Caki2 (cell line): ENCODE measurements at places on chromosomes 11 and 22. TPM values are rescaled to one million over a fixed set of nuclear protein-coding genes. Genes with fewer than 3 reads are reported as not detected.

GRCh38 chr22:23178512-23179254, 1.6 kb upstream of the BCR start:
- peak; percentile 40 for DNase-seq

DNA sequence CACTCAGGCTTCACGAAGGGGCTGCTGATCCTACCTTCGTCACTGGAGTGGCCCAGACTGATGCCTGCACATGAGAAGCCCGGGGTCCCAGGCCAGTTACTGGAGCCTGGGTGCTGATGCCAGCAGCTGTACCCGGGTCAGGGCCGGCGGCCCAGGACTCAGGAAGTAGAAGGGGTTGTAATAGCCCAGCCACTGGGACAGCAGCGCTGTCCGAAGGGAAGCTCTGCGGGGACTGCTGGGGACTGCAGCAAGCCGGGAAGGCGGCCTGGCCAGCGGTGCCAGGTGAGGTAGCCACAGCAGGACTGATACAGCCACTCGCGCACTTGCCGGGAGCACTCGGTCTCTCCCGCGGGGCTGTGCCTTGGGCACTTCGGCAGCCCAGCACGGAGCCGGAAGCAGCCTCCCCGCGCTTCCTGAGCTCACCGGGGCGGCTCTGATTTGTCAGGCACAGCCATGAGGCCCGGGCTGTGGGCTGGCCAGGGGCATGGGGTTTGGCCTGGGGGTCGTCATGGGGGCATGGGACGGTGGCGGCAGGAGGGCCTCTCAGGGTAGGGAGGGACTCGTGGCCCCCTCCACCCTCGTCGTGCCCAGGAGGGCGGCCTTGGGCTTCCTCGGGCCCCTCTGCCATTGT, 13.9 kb upstream of the OR8K1 start:
- no peak for DNase-seq

DNA sequence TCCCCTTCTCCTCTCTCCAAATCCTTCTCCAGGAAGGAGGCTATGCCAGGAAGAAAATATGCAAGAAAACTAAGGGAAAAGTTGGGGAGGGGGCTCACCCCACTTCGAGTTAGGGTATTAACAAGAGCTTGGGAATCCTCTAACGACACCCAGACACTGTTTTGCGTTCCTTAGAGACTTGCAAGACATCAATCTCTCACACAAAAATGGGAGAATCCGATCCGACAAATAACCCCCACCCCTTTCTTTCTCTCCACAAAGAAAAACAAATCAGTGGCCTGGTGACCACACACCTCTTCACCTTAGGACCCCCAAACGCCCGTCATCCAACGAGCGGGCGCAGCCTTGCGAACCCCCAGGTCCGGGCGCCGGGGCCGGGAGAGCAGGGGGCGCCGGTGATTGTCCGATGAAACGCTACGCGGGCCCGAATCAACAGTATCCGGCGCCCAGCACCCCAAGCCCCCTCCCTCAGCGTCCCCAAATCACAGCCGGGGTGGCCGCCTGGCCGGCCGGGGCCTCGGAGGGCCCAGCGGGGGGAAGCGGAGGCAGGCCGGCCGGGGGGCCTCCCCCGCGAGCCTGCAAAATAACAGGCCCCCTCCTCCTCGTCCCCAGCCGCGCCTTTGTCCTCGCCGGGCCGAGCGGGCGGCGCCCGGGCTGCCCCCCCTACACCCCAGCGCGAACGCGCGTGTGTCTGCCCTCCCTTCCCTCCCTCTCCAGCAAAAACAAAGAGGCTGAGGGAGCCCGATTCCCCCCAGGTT, 690 bp downstream of the CSNK1E start:
- peak; percentile 70 for DNase-seq

DNA sequence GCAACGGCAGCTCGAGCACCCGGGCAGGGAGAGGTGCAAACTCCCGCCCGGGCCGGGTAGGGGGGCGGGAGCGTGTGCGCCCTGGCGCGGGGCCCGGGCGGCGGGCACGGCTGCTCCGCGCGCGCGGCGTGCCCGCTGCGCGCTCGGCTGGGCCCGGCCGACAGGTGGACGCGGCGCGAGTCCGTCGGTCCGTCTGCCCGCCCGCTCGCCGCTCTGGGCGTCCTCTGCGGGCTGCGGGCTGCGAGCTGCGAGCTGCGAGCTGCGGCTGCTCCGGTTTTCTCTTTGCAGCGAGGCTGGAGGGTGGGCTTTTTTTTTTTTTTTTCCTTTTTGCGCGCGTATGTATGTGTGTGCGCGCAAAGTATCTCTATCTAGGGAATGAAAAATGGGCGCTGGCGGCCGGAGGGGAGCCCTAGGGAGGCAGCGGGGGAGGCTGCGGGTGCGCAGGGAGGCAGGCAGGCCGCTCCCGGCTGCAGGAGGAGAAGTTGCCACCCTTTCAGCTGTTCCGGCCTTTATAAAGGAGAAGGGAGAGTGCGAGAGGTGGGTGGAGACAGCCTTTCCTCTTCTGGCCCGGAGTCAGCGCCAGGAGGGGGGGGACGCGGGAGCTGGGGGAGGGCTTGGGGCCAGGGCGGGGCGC, at the start of gene PDGFB:
Gene PDGFB (minus strand): TSS at position 487 of the 634 bp plus-strand sequence. CDS start 1,019 bp downstream, outside the sequence.
- peak; percentile 77 for DNase-seq

GRCh38 chr11:83956119-83956697, 670.0 kb upstream of the CCDC90B start:
- DNase-seq, result no peak

DNA sequence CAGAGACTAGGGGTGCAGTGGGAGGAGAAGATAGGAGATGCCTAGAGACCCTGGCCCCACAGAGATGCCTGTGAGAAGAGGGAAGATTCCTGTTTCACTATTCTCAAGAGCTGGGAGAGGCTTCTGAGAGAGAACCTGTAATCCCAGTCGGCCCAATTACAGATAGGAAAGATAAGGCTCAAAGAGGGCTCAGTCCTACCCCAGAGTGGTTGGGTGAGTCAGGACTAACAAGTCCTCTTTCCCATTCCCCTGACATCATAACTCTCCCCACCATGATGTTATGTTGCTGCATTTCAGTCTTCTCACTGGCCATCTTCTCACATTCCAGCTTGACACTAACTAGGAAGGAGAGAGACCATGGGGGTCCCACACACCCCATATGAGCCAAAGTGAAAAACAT, 17.9 kb downstream of the ARHGEF12 start:
- DNase-seq, result no peak

GRCh38 chr11:112366777-112367176, 106.1 kb upstream of the PLET1 start:
- DNase-seq, result no peak

DNA sequence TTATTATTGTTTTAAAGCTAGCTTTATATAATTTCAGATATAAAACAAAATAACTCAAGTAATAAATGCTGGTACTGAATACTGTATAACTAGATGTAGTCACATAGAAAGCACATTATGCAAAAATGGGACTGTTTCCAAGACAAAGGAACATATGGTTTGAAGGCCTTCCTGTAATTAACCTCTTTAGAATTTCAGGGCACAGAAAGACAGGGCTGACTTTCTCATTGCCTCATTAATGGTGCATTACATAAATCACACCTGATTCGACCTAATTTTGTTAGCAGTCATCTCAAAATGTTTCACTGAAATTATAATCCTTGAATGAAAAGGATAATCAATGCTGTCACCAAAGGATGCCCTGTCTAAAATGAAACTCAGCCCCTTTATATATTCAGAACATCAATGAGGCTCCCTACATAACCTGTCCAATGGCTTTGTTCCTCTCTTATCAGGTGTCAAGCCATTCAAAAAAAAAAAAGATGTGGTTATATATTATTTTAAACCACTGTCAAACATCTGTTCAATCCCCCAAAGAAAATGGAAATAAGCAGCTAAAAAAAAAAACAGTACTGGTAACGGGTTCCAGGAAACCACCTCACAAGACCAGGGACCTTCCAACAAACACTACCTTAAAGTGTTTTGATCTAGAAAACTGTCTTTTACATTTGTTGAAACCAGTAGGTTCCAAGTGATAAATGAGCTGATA, 77.4 kb downstream of the FAM168A start:
- DNase-seq, result no peak

GRCh38 chr22:37801946-37802309, 5.8 kb upstream of the GCAT start:
- DNase-seq, result peak; percentile 48

DNA sequence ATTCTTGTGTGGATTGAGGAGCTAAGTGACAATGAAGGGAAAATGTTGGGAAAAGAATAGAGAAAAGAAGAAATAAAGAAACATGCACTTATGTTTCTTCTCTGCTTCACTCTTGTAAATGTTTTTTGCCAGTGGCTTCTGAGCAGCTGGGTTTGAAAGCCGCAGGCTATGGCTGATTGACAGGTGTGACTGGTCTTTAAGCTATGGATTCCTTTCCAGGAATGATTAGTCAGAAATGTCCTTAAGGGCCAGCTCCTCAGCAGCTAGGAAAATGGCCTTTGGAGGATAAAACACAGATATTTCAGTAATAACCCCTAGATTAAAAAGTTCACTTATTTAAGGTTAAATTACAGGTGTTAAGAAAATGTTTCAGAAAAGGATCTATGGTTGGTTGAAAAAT, 6.5 kb upstream of the USP28 start:
- DNase-seq, result no peak

DNA sequence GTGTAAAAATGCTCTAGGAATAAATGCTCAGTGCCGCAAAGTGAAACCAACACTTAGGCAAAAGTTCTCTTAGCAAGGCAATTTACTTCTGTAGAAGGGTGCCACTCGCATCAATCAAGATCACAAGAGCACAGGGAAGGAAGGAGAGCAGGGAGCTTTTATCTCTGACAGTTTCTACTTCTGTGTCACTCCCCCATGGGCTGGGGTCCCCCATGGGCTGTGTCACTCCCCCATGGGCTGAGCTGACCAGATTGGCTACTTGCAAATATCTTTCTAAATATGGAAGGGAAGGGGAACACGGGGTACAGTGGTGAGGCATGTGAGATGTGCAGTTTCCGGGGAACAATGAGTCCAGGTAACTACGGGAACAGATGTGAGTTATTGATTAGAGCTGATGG, 397 bp downstream of the OR52N2 start:
- no peak for DNase-seq

DNA sequence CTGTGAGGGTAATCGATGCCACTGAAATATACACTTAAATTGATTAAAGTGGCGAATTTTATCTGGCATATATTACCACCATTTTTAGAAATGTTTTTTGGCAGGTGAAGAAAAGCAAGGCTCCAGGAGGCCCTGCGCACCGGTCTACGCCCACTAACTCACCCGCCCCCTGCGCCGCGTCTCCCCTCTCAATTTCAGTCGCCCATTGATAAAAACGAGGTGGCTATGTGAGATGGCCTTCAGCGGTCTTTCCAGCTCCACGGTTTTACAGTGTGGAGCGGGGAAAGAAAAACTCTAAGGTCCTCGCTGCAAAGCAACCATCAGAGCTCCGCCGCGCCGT, 602 bp upstream of the AQP11 start:
- no peak for DNase-seq

- no peak for DNase-seq
These were observed 70.0 kb downstream of the AMOTL1 start for GRCh38 chr11:94838027-94838731.

- no peak for DNase-seq
These were observed 69.1 kb downstream of the FCHSD2 start for GRCh38 chr11:73072935-73073481.

DNA sequence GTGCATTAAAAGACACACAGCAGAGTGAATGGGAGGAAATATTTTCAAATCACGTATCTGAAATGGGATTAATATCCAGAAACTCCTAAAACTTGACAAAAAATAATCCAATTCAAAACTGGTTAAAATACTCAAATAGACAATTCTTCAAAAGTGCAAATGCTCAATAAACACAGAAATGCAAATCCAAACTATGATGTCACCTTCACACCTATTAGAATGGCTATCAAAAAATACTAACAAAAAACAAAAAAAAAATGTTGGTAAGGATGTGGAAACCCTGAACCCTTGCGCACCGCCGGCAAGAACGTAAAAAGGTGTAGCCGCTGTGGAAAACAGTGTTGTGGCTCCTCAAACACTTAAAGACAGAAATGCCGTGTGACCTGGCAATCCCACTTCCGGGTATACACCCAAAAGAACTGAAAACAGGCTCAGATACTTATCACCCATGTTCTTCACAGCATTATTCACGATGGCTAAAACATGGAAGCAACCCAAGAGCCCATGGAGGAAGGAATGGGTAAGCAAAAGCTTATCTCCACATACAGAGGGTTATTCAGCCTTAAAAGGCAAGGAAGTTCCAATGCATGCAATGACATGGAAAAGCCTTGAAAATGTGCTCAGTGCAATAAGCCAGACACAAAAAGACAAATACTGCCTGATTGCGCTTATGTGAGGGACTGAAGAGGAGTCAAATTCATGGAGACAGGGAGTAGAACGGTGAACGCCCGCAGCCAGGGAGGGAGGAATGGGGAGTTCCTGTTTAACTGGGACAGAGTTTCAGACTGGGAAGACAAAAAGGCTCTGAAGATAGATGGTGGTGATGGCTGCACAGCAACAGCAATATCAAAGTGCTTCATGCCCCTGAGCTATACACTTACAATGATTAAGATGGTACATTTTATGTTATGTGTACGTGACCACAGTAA, 19.6 kb downstream of the BRD1 start:
- no peak for DNase-seq

GRCh38 chr22:37283393-37283937, 1.2 kb downstream of the CYTH4 start:
- no peak for DNase-seq

DNA sequence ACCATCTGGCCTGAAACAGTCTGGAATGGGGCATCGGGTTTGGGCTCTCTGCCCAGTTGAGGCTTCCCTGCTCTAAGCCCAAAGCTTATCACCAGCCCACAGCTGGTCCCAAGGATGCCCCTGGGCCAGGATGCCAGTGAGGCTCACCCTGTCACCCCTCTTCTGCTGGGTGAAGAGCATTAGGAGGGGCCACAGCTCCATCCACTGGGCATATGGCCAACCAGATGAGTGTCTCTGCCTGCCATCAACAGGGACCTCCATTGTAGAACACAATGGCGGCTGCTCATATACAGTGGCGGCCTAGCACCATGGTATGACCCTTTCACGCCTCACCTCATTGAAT, 5.6 kb downstream of the CHST1 start:
- no peak for DNase-seq

The SPINDOC gene
- 22.5 and 29.0 TPM in 2 replicates for total RNA-seq

The OR5AK2 gene
- total RNA-seq, result not detected in 2 replicates

The APOA4 gene
- total RNA-seq, result not detected in 2 replicates

The CTSW gene
- not detected in 2 replicates for total RNA-seq

The CREB3L1 gene
- total RNA-seq, result not detected in 2 replicates

The HIRA gene
- 22.4 and 22.9 TPM in 2 replicates for total RNA-seq

The AIFM3 gene
- total RNA-seq, result 9.6 and 10.9 TPM in 2 replicates

The MS4A5 gene
- not detected in 2 replicates for total RNA-seq

The ARHGAP20 gene
- total RNA-seq, result not detected in 2 replicates

The TRIM51 gene
- total RNA-seq, result not detected in 2 replicates

The MUC5AC gene
- not detected in 2 replicates for total RNA-seq

The LRP4 gene
- 8.7 and 15.2 TPM in 2 replicates for total RNA-seq
